ENCODE measurements at places on chromosomes 2 and 18.

DNA sequence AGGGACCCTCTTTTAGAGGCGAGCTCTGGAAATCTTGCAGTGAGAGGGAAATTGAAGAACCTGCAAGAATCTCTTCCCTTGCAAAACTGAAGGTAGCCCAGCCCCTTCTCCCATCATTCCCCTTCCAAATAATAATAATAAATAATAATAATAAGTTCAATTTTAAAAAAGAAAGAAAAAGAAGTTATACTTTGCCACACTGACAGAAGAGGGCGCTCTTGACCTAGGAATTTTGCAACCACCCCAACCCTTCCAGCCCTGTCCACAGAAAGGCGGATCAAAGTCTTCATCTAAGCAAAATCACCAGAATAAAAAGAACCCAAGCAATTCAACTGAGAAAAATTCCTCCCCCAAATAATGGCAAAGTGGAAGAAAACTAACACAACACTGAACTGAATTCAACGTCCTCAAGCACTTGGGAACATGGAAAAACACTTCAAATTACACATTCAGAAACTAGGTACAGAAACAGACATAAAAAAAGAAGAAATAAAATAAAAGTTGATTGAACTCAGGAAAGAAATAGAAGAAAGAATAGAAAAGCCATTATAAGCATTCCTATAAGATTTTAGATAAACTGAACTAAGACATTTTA is 98.9 kb upstream of the GLS start:
- no peak for DNase-seq

DNA sequence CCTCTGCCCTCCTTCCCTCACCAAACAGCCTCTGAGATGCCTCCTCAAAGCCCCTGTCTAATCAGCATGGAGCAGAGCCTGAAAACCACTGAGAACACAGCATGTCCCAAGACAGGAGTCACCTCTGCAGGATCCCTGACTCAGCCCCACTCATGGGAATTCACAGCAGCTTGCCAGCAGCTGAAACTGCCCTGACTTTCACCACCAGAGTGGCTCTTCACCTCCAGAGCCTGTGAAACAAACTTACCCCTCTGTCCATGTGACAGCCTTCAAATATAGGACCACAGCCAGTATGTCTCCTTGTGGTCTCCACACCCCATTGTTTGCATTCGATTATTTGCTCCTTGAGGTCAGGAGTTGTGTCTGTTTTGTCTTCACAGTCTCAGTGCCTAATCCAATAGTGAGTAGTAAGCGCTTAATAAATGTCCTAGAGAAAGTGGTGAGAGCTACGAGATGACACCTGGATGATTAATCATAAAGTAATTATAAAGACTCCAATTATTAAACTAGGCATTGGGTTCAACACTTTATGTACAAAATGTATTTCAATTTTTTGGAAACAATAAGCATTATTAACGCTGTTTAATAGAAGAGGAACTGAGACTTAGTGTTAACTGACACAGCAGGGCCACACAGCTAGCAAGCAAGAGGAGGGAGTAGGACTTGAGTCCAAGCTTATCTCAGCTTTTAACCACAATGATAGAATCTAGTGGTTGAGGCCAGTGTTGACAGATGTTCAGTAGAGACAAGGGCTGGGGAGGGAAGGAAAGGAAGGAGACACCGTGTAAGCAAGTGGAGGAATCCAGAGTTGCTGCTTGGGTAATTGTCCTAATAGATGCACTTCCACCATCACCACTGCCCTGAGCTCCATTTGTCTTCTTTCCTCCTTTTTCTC is 358.7 kb upstream of the TNP1 start:
- DNase-seq: no peak

DNA sequence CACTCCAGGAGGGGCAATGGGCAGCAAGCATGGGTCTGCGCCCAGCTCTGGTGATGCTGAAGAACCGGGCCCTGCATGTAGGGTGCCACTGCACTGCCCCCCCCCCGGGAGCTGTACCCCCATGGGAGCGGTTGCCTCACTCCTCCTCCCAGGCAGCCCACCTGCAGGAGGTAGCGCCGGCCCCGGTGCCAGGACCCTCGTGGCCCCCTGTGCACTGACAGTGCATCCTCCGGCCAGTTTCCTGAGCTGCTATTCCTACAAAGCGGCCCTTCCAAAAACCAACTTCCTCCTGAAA is 109.4 kb downstream of the ZNF516 start:
- no peak for DNase-seq

DNA sequence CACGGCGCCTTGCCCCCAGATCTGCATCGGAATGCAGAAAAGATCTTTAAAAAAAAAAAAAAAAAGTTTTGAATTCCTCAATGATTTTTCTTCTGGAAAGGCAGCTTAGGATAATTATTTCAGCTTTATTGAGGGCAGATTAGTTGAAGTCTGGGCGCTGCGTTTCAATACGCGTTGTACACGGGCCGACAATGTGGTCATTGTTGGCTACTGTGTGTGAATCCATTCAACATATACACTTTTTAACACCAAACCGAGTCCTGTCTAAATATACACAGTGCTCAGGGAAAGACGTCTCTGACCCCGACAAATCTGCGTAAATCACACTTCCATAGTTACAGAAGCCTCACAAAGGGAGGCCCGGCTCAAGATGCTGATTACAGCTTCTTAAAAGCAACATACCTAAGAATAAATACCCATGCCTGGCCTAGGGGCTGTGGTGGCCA is 1.4 kb upstream of the SIX3 start:
- no peak for DNase-seq

GRCh38 chr2:198055716-198056115 is 251.3 kb downstream of the PLCL1 start:
- no peak for DNase-seq

GRCh38 chr2:171394164-171394740 is 39.5 kb downstream of the METTL8 start:
- DNase-seq: no peak

DNA sequence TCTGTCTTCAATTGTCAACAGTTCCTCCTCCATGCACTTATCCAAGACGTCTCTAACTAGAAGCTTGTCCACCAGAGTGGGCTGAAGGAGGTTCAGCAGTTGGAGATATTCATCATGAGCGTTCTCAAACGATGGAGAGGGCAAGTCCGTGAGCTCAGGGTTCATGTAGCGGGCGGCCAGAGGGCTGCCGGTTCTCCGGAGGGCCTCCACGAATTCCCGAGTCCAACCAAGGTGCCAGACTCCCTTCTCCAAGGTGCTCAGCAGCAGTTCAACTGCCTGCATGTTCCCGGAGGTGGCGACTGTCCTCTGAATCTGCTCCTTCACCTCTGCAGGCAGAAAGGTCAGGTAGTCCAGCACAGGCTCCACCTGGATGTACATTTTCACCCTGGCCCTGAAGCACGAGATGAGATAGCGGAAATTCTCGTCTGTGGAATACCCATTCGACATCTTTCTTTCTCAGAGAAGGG is 590 bp downstream of the IFIH1 start:
- no peak for DNase-seq

DNA sequence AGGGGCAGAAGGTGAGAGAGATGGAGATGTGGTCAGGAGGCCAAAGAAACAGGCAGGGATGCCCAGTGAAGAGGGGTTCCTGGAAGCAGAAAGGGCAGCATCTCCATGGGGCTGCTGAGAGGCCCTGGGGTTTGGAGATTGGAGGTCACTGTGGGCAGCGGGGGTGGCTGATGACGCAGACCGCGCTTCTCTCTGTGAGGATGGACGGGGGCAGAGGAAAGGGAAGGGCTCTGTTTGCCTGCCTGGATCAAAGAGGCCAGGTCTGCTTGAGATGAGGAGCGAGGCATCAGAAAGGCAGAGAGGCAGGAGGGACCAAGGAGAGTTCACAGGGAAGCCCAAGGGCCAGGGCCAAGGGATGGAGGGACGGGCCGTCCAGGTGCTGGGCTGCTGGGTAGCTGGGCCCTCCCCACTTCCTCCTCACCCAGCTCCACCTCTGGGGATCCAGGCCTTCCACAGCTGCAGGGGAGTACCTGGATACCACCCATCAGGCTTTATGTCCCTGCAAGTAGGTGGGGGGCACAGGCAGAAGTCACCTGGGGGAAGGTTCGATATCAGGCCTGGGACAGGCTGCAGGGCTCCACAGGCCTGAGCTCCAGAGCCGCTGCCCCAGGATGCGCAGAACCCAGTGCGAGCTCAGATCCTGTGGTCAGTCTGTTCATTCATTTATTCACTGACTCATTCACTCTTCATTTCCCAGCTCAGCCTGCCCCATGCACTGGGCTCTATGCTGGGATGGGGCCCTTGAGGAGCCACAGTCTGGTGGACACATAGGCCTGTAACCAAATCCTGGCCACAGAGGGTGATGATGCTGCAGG is 30.6 kb downstream of the ADRA2B start:
- no peak for DNase-seq

DNA sequence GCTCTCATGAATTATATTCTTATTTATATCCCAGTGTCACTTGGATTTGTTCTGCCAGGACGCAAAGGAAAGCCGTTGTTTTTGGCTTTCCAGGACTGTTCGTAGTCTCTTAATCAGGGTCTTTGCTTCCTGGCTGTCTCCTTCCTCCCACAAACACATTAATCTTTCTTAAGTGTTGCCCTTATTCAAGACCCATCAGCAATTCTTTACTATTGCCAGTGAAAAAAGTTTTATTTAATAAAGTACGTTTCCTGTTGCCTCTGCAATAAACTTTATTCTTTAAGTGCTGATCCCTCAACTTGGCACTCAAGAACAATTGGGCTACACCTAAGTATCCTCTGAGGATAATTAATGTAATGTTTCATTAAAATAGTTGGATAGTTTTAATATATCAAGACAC is 68.3 kb upstream of the CYP20A1 start:
- no peak for DNase-seq

GRCh38 chr18:11504962-11505361 is 104.4 kb upstream of the SLC35G4 start:
- DNase-seq: no peak

GRCh38 chr2:66852953-66853352 is 418.0 kb downstream of the MEIS1 start:
- DNase-seq: no peak

- DNase-seq: no peak
Observed at GRCh38 chr18:25345081-25345866, 6.7 kb downstream of the ZNF521 start.

- no peak for DNase-seq
Observed at GRCh38 chr2:40357667-40358066, 94.2 kb downstream of the SLC8A1 start.
